ENCODE measurements at places on chromosomes 1 and 21. TPM values are rescaled to one million over a fixed set of nuclear protein-coding genes. Genes with fewer than 3 reads are reported as not detected.

DNA sequence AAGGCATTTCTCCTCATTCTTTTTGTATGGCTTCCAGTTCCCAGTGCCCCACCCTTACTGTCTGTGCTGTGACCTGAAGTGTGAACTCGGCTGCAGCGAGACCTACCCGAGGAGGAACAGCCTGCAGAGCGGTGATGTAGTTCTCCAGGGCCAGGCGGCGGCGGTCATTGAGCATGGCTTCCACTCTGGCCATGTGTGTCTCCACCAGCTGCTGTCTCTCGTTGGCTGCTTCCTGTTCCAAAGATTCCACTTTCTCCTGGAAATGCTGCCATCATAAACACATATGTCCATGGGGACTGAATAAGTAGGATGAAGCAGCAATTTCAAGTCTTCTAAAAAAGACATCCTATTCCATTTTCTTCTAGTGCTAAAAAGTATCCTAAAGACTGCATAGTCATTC lies 195.6 kb downstream of the APP start:
- no peak for DNase-seq

DNA sequence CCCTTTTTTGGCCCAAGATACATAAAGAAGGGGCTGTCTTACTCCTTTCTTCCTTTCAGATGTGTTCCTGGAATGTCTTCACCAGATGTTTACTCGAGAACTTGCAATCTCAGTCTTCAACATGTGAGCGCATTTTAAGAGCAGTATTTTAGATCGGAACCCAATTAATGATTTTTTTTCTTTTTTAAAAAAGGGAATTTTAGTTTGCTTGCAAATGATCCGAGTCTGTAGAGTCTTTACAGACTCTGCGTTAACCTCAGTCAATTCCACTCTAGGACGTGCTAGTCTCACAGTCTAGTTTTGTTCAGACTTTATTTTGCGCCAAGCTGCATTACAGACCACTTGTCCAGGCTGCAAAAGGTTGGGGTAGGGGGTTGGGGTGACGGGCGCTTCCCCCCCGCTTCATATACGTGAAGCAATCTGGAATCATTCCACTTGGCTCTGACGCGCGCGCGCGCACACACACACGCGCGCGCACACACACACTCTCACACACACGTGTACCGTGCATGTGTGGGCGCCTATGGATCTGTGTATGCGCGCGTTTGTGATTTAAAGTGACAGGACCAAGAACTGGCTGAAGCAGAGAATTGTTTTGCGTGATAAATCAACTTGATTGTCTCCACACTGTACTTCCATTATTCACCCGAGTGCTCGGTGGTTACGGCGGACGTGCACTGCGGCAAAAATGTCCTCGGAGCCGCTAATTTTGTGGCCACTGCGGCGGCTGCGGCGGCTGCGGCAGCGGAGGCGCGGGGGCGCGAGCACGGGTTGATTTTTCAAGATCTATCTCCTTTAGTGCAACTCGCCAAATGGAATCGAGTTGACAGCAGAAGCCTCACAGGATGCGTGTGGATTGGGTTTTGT lies 25.6 kb upstream of the NFIA start:
- DNase-seq, result peak; percentile 49

DNA sequence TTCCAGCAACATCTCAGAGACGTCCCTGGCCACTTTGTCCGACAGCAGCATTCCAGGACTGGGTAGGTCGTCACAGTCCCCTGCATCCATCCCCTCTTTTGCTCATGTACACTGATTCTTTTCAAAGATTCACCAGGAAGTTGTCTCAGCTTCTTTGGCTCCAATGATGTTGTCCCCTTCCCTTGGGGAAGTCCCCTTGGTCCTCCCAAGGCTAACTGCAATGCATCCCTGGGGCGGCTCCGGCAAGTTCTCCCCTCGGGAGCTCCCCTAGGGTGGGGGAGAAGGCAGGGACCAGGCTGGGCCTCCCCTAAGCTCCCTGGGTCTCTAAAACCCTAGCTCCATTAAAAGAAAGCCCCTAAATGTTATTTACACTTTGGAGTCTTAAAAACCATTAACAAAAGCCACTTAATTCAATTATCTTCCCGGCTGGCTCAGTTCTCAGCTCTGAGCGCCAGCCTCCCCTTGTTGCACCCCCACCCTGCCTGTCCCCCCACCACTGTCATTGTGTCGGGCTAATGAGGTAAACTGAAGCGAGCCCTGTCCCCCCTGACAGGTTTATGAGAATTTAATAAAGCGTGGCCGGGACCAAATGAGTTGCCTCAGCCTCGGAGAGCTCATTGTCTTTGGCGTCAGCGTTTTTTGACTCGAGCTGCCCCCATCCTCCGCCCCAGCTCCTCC lies 25.3 kb downstream of the KNCN start:
- no peak for DNase-seq

- no peak for DNase-seq
Measured at GRCh38 chr1:116853680-116854402, 55.9 kb upstream of the PTGFRN start.

- DNase-seq, result peak; percentile 88
Measured at GRCh38 chr1:181166377-181167196, 78.1 kb downstream of the IER5 start.

DNA sequence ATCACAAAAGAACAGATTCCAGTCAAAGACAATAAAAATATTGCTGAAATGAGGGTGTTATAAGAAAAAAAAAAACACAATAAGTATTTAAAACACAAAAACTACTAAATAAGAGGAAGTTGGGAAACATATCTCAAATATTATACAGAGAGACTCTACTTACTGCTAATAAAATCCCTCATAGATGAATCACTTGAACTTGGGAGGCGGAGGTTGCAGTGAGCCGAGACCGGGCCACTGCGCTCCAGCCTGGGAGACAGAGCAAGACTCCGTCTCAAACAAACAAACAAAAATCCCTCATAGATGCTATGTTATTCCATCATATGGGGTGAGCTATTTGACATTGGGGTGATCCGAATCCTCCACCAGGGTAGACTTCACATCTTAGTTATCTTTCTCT lies 48.0 kb upstream of the ZNF281 start:
- no peak for DNase-seq

GRCh38 chr1:27591622-27592021 lies 12.3 kb downstream of the AHDC1 start:
- no peak for DNase-seq

DNA sequence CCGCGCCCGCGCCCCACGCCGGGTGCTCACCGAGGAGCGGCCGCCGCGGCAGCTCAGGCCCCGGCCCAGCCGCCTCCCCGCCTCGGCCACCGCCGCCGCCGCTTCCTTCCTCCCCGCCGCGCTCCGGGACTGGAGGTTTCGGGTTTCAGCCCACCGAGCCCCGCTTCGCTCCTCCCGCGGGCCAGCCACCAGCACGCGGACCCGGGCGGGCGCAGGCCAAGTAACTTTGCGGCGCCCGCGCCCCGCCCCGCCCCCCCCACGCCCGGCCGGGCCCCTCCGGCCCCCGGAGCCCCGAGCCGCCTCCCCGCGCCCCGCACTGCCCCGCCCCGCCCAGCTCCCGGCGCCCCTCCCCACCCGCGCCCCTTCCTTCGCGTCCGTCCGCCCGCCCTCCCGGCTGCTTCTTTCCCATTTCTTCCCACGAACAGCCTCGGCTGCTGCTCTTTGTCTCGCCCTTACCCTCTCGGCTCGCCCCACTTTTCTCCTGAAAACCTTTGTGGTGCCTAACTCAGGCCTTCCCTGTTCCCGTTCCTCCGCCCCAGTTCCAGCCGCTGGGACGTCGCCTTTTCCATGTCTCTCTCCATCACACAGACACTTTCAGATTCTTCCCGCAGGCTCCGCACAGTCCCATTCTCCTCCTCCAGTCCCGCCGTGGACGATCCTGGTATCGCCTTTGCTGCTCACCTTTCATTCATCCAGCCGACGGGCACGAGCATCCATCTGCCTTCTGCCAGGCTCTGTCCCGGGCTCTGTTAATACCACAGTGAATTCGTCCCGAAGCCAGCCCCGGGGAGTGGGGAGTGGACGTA lies at the start of gene GPR161:
Gene GPR161, minus strand, starts transcription at position 222 of the 806 bp plus-strand sequence. CDS start 32,080 bp downstream, outside the sequence.
- DNase-seq, result peak; percentile 23

The ST7L gene
- 12.2 TPM for total RNA-seq

The CRYZL1 gene
- total RNA-seq, result 33.2 TPM

The C1QA gene
- total RNA-seq, result not detected

The MGST3 gene
- 26.1 TPM for total RNA-seq

All from activated CD8-positive, alpha-beta T cell treated with anti-CD3 and anti-CD28 coated beads for 36 hours (primary cell).